ENCODE measurements at places on chromosomes 7 and 10. TPM values are rescaled to one million over a fixed set of nuclear protein-coding genes. Genes with fewer than 3 reads are reported as not detected.

The TMEM178B gene
- not detected for total RNA-seq

DNA sequence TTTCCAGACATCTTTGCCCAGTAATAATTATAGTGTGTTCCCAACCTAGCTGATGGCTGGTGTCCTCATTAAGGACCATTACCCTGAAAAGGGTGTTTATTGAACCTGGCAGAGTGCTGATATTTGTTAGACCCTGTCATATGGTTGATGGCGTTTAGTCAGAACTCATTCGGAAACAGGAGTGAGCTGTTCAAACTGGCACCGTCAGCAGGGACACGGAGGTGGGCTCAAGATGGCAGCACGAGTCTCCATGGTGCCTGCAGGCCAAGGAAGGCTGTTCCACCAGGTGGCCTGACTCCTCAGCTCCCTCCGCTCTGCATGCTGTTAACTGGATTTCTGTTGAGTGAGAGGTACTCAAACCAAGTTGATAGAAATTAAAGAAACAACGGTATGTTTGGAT lies 589.1 kb upstream of the MGMT start:
- no peak for DNase-seq

The TCAF2 gene
- 7.1 TPM for total RNA-seq

DNA sequence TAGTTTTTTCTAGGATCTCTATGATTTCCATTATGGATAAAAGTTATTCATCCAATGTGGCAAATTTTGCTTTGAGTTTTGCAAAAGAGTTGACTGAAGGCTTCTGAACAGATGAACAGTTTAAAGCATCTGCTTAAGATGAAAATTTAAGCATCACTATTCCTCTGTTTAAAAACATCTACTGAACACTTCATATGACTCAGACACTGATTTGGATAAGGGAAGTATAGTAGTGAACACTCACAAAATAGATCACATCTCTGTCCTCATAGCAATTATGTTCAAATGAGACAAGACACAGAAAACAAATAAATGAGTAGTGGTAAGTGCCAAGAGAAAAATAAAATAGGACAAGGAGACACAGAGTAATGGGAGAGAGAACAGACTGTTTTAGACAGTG lies 157.3 kb downstream of the MBL2 start:
- no peak for DNase-seq

The HOXA4 gene
- total RNA-seq, result 8.1 TPM

DNA sequence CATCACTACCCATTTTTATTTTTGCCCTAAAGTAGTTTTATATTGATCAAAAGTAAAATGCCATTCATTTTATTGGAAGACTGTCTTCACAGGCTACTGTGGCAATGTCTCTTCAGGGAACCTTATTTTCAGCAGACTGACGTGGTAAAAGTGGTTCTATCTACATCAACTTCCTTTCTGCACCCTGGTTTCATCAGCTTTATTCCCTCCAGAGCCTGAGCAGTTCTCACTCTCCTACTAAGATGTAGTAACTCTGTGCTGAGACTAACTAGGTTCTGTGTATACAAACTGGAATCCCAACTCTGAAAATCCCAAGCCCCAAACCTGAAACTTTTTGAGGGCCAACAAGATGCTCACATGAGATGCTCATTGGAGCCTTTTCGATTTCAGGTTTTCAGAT lies 155.3 kb downstream of the SFMBT2 start:
- DNase-seq, result no peak

- no peak for DNase-seq
Observed at GRCh38 chr10:100826661-100826982, 81.2 kb downstream of the PAX2 start.

The HOXA3 gene
- total RNA-seq, result 12.0 TPM

DNA sequence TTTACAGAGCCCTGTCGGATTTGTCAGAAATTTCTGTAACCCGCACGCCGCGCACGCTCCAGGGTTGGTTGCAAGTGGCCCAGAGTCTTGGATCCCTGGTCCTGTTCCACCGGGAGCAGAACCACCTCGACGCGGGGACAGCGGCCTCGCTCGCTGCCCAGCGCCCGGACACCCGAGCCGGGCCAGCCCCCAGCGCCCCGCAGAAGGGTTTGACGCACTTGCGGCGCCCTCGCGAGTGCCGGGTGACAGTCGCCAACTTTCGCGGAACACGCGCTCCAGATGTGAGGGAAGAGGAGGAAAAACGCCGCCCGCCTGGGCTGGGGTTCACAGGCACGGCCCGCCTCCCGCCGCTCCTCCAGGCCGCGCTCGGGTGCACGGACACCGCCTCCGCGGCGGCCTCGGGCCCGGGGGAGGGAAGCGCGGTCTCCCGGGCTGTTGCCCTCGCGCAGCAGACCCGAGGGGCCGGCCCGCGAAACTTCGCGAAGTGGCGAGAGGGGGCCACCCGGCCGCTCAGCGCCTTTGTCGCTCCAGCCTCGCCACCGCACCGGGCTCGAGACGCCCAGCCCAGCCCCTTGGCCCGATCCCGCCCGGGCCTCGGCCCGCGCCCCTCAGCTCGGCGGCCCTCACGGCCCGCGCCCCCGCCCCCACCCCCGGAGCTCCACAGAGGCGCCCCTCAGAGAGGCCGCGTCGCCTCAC lies 514 bp downstream of the RNF216 start:
- DNase-seq, result peak; percentile 46

DNA sequence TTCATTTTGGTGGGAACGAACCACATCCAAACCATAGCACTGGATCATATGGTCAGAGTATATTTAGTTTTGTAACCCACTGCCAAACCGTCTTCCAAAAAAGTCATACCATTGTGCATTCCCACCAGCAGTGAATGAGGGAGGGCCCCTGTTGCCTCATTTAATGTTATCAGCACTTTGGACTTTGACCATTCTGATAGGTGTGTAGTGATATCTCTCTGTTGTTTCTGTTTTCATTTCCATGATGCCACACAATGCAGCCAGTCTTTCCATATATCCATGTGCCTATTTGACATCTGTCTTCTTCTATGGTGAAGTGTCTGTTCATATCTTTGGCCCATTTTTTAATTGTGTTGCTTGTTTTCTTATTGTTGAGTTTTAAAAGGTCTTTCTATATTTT lies 105.0 kb upstream of the PPP2R2D start:
- no peak for DNase-seq

DNA sequence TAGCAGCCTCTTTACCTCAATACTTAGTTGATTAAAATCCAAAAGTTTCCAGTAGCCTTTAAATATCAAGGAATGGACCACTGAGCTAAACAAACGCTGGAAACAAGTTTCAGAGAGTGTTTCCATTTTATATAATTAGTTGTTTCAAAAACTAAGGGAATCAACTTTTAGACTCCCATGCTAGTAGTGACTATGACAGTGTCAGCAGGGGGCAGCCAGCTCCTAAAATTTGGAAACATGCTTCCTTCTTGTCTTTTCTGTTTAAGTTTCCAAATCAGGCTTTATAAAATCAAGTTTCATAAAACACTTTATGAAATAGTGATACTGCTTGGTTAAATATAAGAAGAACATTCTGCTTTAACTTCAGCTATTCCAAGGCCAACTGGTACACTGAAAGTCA lies 138.2 kb upstream of the TMEM229A start:
- no peak for DNase-seq

- no peak for DNase-seq
Observed at GRCh38 chr10:35423505-35424306, 87.4 kb downstream of the CCNY start.

- DNase-seq, result no peak
Observed at GRCh38 chr10:97584798-97585438, 729 bp downstream of the HOGA1 start.

DNA sequence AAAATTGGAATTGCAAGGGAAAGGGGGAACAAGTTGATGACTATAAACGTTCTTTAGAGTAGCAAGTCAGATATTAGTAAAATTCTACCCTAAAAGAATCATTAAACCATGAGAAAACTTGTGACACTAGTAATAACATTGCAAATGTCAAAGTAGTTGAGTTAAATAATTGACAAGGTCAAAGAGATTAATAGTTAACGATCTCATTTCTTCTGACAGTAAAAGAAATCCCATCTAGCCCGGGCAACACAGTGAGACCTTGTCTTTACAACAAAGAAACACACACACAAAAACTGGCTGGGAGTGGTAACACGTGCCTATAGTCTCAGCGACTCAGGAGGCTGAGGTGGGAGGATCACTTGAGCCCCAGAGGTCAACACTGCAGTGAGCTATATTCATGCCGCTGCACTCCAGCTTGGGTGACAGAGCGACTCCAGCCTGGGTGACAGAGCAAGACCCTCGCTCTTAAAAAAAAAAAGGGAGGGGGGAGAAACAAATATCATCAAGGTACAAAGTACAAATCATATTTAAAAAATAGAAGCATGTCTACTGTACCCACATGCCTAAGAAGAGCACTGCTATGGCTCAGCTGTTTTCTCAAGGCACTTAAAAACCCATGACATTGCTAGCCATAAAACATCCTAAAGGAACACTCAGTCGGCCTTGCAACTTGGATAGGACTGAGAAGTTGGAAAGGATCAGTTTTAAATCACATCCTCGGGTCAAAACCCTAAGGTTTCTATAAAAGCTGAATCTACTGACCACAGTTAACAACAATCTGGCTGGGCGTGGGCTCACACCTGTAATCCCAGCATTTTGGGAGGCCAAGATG lies 401.1 kb downstream of the PARD3 start:
- no peak for DNase-seq

DNA sequence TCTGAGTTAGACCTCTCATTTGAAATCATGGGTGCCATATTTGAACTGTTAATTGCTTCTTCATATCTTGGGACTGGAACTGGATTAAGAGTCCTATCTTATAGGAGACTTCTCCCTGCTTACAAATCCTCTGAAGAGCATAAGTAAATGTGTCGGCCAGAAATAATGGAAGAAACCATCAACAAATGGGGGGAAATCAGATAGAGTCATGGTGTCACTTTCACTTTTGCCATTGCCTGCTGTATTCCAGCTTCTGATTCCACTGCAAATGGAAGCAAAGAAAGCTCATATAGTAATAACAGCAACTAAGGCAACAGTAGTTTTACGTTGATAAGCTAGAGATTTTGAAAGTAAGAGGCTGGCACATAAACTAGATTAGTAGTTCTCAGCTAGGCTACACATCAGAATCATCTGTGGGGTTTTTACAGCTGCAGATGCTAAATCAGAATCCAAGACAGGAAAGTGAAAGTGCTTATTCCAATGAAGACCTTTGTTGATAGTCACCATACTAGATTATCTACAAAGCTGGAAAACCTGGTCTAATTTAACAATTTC lies 12.3 kb upstream of the CRPPA start:
- DNase-seq, result no peak

The ZNF727 gene
- total RNA-seq, result not detected

The UTF1 gene
- total RNA-seq, result not detected

- DNase-seq, result no peak
Observed at GRCh38 chr7:139169816-139170215, 60.3 kb upstream of the ZC3HAV1 start.

GRCh38 chr10:70649526-70649925 lies 22.8 kb upstream of the ADAMTS14 start:
- DNase-seq, result no peak

GRCh38 chr7:151195616-151196450 lies 8.8 kb upstream of the ASB10 start:
- no peak for DNase-seq

GRCh38 chr10:77383861-77384553 lies 253.6 kb downstream of the KCNMA1 start:
- no peak for DNase-seq

The SPDYE8 gene
- not detected for total RNA-seq

- peak; percentile 80 for DNase-seq
Observed at GRCh38 chr7:28020302-28020940, 160.2 kb downstream of the JAZF1 start.

GRCh38 chr10:78566284-78567111 lies 502.3 kb upstream of the ZMIZ1 start:
- no peak for DNase-seq

DNA sequence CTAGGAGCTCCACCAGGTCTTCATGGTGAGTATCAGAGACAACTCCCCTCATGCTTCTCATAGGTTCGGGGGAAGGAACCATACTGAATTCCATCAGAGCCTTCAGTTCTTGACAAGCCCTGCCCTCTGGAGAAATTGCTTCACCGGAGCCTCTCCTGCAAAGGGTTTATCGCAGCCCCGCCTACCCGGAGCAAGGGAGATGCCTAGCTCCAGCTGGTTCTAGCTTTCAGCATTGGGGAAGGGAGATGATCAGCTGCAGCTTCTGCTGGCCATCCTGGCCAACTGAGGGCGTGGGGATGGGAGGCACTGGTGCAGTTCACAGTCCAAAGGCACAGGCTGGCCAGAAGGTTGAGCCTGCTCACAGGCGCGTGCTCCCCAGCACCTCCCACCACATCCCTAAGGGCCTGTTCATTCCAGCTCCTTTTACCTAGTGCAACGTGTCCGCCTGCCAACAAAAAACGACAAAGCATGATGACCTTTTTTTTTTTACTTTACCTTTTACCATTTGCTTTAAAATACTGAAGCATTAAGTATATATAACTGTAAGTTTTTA lies 31.2 kb downstream of the LANCL2 start:
- no peak for DNase-seq

DNA sequence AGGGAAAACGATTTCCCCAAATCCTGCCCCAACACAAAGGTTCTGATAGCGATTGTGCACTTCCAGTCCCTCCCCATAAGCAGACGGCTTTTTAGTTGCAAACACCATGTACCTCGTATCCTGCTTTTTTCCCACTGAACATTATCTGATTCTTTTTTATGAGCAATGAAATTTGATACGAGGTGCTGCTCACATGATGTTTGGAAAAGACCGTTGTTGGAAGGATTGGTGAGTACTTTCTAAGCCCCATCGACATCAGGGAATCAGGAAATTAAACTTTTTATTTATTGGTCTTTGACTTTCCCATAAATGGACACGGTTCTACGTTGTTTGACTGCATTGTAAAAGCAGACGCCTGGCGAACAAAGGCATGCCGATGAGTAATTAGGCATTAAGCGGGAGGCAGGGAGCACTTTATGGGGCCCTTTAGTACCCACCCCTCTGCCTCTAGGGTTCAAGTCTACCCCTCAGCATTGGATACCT lies 49.4 kb downstream of the TEX36 start:
- DNase-seq, result peak; percentile 75

The C7orf33 gene
- not detected for total RNA-seq

DNA sequence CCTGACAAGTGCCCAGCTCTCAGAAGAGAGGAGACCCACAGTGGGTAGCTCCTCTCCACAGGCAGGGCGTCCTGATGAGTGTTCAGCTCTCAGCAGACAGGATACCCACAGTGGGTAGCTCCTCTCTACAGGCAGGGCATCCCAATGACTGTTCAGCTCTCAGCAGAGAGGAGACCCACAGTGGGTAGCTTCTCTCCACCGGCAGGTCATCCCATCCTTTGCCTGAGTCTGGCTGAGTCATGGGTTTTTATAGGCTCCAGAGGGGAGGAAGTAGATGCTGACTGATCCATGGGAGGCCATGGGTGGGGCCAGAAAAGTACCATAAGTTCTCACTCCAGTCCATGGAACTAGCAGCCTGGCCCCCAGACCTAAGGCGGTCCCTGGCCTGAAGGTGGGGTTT lies 18.5 kb downstream of the CFAP70 start:
- no peak for DNase-seq
